Stimulated activated CD4-positive, alpha-beta T cell treated with anti-CD3 and anti-CD28 coated beads, Interleukin-1b, Interleukin-23, amount 100 ng/mL, for 4 hours (primary cell): ENCODE measurements at places on chromosomes 3 and 15.

- DNase-seq, result no peak
Observed at GRCh38 chr15:32042269-32042972, 12.1 kb downstream of the CHRNA7 start.

- no peak for DNase-seq
Observed at GRCh38 chr15:52368402-52368801, 72.8 kb upstream of the MYO5C start.

DNA sequence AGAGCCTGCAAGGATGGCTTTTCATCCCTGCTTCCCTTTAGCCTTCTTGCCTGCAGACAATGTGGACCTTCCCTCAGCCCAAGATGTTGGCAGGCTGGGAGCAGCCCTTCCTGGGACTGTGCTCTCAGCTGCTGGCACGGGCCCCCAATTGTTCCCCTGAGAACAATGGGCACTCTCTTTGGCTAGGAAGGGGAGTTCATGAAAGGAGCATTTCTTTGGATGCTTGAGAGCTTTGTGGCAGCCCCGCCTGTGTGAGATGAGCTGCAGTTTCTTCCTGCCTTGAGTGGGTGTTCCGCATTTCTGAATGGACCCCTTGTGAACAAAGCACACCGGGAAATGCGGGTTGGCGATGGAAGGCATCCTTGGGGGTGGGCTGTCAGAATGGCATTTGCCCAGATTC, 35.0 kb upstream of the BSN start:
- DNase-seq, result no peak

- no peak for DNase-seq
Observed at GRCh38 chr3:43521941-43522340, 99.9 kb downstream of the ANO10 start.

GRCh38 chr3:11482021-11482420, 161.7 kb downstream of the VGLL4 start:
- DNase-seq, result no peak

- DNase-seq, result no peak
Observed at GRCh38 chr3:46282041-46282440, 39.8 kb downstream of the CCR3 start.

DNA sequence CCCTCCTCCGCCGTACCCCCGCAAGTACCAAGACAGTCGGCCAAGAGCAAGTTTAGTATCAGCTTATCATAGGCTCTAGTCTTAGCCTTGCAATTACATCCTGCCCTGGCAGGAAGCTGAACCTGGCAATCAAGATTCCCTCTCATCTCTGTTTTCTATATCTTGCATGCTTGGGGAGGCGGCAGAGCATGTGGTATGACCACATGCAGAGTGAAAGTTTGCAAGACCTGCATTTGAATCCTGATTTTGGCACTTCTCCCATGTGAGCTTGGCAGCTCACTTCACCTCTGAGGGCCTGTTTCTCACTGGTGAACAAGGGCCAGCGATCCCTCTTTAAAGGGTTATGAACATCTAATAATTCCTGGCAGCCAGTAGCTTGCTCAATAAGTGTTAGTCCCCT, 106.1 kb upstream of the FRMD4B start:
- DNase-seq, result no peak
